ENCODE measurements at places on chromosomes 2 and 18.

DNA sequence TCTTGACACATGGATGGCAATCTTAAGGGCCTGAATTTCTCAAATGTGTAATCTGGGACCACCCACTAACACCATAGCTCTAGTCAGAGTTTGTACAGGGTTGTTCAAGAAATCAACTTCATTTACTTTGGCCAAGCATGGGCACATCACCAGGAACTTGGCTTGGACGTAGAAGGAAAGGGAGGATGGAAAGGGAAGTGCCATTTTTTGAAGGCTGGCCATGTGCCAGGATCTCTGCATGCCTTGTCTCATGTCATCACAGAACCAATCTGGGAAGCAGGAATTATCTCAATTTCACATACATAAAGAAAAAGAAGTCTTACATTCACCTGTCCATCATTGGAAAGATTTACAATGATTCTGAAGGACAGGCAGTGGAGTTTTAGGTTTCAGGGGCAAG is 128.1 kb downstream of the ANTXR1 start:
- no peak for DNase-seq

DNA sequence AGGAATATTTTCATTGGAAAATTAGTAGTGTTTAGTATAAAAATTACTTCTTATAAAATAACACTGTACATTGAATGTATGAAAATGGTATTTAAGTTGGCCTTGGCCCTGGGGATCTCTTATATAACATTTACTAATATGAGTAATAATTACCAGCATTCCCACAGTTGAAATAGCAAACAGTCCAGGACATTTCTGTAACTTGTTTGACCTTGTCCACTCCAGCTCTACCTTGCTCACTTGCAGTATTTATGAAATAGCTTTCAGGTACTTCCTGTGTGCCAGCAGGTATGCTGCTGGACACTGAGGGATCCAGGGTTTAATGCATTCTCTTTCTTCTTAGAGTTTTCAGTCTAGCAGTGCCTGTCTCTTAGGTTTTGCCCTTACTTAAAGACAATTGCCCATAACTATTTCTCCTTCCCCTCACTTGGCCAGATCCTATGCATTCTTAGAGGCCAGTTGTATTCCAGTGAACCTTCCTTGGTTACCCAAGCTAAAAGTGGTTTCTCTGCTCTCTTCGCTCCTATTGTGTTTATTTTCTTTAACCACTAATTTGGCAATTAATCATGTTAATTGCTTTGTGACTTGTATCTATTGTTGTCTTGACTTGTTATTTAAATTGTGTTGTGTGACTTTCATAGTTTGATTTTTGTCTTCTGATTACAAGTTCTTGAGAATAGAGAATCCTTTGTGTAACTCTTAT is 25.9 kb downstream of the BABAM2 start:
- no peak for DNase-seq

DNA sequence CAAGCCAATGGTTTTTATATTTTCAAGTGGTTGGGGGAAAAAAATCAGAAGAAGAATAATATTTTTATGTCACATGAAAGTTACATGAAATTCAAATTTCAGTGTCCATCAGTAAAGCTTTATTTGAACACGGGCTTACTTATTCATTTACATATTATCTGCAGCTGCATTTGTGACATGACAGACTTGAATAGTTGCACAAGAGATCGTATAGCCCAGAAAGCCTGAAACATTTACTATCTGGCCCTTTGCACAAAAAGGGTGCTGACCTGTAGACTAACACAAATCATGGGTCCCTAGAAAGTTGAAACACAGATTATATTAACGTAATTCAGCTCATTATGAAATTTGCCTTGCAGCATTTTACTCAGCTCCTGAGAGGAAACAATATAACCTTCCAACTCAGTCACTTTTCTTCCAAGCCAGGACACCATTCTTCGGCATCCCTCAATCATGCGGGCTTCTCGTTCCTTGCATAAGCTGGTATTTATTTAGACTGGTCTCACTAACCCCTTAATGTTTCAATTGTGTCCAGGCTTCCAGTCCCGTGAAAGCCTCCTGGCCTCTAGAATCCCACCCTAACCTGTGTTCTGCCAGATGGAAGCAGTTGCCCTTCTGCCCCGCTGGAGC is 402.7 kb downstream of the SETBP1 start:
- DNase-seq: no peak

GRCh38 chr18:56953428-56954198 is 193.3 kb upstream of the BOD1L2 start:
- no peak for DNase-seq

DNA sequence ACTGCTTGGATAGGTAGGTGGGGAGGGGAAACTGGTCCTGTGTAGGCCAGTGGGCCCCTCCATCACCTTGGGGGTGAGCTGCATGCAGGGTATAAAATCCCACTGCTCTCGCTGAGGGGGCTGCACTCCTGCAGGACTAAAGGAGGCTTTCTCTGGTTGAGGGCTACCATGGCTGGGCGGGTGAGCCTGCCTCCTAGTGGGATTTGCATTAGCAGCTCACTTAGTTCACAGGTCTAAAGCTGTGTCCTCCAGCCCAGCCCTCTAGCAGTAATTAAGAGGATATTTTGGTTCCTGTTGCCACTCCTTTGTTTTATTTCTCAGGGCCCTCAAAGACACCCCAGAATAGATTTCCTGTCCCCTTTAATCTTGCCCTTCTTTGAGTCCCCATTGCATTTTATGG is 24.6 kb downstream of the TMEM127 start:
- no peak for DNase-seq

GRCh38 chr2:110807522-110807921 is 75.1 kb downstream of the ACOXL start:
- no peak for DNase-seq

- DNase-seq: no peak
Observed at GRCh38 chr2:7013471-7014160, 96.4 kb downstream of the RNF144A start.

- no peak for DNase-seq
Observed at GRCh38 chr2:96253006-96253405, 12.8 kb downstream of the TMEM127 start.

DNA sequence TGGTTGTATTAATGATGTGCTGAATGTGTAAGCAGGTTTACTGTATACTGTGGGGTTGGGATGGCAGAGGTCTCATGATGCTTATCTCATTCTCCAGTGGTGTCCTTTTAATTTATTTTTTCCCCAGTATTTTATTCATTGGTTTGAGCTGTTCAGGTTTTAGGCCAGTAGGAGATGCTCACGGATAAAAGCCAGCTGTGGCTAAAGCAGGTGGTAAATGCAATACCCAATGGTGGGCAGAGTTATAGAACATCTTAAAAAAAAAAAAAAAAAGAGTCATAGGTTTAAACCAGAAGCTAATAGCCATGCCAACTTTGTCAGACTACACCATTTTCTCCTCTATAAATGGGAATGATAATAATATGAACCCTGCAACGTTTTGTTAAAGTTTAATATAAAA is 57.8 kb upstream of the NEUROD1 start:
- DNase-seq: no peak

- DNase-seq: no peak
Observed at GRCh38 chr2:26848336-26849055, 564 bp downstream of the DPYSL5 start.

- no peak for DNase-seq
Observed at GRCh38 chr2:158089322-158089721, 12.4 kb upstream of the UPP2 start.

DNA sequence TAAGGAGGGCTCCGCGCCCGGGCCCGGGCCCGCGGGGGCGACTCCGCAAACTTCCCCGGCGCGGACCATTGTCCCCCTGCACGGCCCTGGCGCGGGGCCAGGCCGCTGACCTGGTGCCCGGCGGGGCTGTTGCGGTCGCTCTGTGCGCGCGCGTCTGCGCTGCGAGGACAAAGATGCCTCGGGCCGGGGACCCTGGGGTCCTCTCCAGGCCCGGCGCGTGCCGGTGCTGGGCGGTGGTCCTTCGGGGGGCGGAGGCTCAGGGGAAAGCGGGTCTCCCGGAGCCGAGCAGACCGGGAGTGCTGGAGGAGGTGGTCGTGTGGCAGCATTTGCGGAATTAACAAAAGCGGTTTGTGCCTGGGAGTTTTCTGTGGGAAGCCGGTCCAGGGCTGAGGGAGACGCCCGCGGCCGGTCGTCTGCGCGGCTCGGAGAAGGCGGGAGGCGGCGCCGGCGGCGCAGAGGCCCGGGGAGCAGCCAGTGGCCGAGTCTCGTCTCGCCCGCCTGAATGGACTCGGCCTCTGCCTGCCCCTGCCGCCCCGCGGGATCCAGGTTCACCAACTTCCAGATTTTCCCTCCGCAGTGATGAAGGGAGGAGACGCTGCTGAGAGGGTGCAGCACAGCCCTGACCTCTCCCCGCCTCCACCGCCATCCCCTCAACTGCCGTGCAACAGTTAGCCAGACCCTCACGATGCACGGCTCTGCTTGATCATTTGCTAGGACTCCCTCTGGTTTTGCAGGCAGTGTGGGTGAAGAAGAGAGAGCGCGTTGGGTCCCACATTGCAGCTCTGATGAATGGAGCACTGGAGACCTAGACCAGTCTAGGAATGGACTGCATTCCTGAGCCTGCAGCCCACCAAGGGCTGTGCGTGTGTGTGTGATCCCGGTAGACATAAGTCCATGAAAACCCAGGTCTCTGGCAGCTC is 705 bp downstream of the EFR3B start:
- peak; percentile 55 for DNase-seq

DNA sequence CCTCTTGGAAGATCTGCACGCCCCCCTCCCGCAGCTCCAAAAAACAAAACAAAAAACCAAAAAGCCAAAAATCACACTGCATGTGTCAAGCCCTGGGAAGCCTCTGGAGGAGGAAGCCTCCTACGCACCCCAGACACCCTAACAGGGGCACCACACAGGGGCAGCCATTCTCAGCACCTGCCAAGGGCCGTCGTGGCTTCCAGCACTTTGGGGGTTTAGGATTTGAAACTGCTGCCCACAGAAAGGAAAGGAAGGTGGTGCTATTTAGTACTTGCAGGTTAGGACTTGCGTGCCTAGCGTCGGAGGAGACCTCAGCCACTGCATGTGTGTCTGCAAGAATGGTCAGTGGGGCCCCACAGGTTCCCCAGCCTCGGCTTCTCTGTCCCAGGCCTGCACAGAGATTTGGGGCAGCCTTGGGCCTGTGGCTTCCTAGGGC is 419 bp upstream of the GPR55 start:
- DNase-seq: no peak

- no peak for DNase-seq
Observed at GRCh38 chr2:238344035-238344434, 23.7 kb downstream of the TRAF3IP1 start.

GRCh38 chr2:40283111-40283909 is 168.6 kb downstream of the SLC8A1 start:
- no peak for DNase-seq
